ENCODE measurements at places on chromosomes 12 and 14. TPM values are rescaled to one million over a fixed set of nuclear protein-coding genes. Genes with fewer than 3 reads are reported as not detected.

DNA sequence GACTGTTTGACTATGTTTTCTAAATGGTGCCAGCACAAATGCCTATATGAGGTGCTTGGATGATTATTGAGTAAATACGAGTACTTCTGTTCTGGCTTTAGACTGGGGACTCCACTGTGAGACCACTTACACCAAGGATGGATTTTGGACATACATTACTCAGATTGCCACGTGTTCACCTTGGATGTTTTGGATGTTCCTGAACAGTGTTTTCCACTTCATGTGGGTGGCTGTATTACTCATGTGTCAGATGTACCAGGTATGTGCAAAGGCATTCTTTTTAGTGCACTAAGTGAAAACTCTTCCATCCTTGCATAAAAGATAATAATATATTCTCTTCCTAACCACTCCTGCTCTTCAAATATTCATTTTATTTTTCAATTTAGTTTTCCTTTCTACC is 30.7 kb downstream of the CSRP2 start:
- no peak overlapping the region for H3K4me3 ChIP-seq
- H3K36me3 ChIP-seq: no peaks in the 10 kb centered on the region
- no peak for DNase-seq
- no peak overlapping the region for H3K27ac ChIP-seq

Gene RARG
- total RNA-seq: 32.7 TPM

Gene INHBC
- not detected for total RNA-seq

DNA sequence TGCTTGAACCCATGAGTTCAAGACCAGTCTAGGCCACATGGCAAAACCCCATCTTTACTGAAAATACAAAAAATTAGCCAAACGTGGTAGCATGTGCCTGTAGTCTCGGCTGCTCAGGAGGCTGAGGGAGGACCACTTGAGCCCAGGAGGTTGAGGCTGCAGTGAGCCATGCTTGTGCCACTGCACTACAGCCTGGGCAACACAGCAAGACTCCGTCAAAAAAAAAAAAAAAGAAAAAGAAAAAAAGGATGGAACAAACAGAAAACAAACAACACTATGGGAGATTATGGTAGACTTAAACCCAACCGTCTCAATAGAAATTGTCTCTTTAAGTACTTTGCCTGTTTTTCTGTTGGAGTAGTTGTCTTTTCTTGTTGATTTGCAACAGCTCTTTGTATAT is 36.4 kb downstream of the PYM1 start:
- no peaks in the 10 kb centered on the region for H3K4me1 ChIP-seq
- no peak for DNase-seq
- H3K36me3 ChIP-seq: no peaks in the 10 kb centered on the region
- H3K27me3 ChIP-seq: no peaks in the 10 kb centered on the region
- H3K27ac ChIP-seq: no peak overlapping the region
- no peak overlapping the region for H3K4me3 ChIP-seq

Gene ANO4
- total RNA-seq: 0.32 TPM

Gene NTN4
- total RNA-seq: 60.9 TPM

GRCh38 chr14:41051801-41052200 is 554.9 kb upstream of the LRFN5 start:
- no peak overlapping the region for H3K27ac ChIP-seq
- no peak overlapping the region for H3K4me3 ChIP-seq
- DNase-seq: no peak
- H3K36me3 ChIP-seq: no peaks in the 10 kb centered on the region
- no peaks in the 10 kb centered on the region for H3K4me1 ChIP-seq
- H3K27me3 ChIP-seq: no peaks in the 10 kb centered on the region

DNA sequence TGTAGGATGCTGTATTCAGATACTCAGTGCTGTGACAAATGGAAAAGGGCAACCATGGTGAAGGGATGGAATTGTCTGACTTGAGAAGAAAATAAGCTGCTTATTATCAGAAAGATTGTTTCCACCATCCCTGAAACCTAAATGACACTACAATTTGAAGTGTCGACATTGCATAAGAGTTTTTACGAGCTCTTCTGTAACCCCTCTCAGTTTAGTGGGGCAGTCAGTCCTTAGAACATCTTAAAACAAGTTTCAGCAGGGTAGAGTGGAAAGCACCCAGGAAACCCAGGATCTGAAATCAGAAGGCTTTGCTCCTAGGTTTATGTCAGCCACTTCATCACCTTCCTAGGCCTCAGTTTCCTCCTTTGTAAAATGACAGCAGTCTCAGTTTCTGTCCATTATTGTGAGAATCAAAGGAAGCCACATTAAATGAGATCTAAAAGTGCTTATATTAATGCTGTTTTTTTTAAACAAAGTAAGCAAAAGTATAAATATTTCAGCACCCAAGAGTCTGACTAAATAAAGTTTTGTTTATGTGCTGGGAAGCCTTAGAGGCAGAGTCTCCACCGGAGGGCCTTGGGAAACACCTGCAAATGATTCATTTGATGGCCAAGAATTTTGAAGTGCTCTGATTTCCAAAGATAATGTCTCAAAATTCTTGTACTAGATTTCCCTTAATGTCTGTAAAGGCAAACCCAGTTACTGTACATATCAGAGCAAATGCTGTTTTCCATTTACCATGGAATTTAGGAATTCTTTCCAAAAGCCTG is 1.8 kb downstream of the IFT43 start:
- H3K27me3 ChIP-seq: no peaks in the 10 kb centered on the region
- H3K4me1 ChIP-seq: peaks cover 8% of the 10 kb centered on the region
- peak overlapping the region; percentile 34 for H3K27ac ChIP-seq

- H3K4me1 ChIP-seq: no peaks in the 10 kb centered on the region
- no peaks in the 10 kb centered on the region for H3K27me3 ChIP-seq
- no peak overlapping the region for H3K4me3 ChIP-seq
- H3K27ac ChIP-seq: no peak overlapping the region
- no peak for DNase-seq
Measured at GRCh38 chr14:103496776-103497175, 25.9 kb downstream of the CKB start.

GRCh38 chr12:5155866-5156265 is 112.2 kb downstream of the KCNA5 start:
- no peak overlapping the region for H3K4me3 ChIP-seq
- H3K27me3 ChIP-seq: no peaks in the 10 kb centered on the region
- no peaks in the 10 kb centered on the region for H3K4me1 ChIP-seq

DNA sequence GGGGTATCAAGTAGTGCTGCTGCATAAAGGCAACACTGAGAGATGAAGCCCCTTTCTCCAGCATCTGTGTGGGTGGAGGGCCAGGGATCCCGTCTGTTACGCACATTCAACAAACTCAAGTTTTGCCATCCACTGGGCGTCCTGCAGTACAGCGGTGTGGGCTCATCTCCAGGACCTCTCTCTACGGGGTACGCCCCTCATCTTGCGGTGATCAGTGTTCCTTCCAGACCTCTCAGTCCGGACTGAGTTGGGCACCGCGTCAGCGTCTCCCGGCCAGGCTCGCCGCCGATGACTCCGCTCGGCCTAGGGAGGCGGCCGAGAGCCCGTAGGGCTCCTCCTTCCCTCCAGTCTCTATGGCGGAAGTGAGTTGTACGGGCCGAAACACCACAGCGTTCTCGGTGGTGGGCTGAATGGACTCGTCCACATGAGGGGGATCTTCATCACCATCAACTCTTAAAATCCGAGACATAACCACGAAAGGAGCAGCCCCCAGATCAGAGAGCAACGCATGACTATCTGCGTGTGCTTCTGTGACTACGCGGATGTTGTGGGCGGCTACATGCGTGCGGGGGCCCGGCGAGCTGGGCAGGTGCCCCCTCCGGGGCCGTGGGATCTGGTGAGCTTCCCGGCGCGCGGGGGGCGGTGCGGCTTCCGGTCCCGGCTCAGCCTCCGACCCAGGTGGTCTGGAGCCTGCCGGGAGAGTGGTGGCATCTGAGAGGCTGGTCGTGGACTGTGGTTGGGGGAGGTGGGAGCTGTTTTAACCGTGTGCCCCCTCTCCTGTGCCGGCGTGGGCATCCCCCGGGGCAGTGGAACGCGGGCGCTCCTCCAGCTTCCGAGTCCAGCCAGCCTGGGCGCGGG is at the start of gene ATG101:
ATG101 (plus strand) TSS at position 652 of the 858 bp plus-strand sequence. CDS start 3,673 bp downstream, outside the sequence.
- peak; percentile 95 for DNase-seq
- H3K36me3 ChIP-seq: no peaks in the 10 kb centered on the region
- H3K27ac ChIP-seq: no peak within 1 kb of the TSS
- H3K4me1 ChIP-seq: peaks cover 2% of the 10 kb centered on the region
- peak within 1 kb of the TSS; percentile 82 for H3K4me3 ChIP-seq
- H3K27me3 ChIP-seq: no peaks in the 10 kb centered on the region

Gene NOVA1
- total RNA-seq: 13.8 TPM

DNA sequence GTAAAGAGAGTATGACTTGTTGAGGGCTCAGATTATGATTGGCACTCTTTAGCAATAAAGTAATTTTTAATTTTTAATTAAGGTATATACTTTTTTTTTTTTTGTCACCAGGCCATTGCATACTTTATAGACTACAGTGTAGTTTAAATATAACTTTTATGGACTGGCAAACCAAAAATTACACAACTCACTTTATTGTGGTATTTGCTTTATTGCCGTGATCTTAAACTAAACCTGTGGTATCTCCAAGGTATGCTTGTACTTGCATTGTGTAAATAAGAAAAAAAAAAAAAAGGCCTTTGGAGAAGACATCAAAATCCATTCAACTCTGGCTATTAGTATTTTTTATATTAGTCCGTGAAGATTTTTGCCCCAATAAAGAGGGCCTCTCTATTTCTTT is 646.7 kb upstream of the FOXG1 start:
- H3K4me1 ChIP-seq: no peaks in the 10 kb centered on the region
- H3K27me3 ChIP-seq: no peaks in the 10 kb centered on the region
- no peak for DNase-seq

GRCh38 chr12:97597031-97597751 is 134.6 kb downstream of the RMST start:
- DNase-seq: no peak
- no peak overlapping the region for H3K27ac ChIP-seq
- H3K36me3 ChIP-seq: no peaks in the 10 kb centered on the region
- no peaks in the 10 kb centered on the region for H3K4me1 ChIP-seq

Gene PTPRO
- 11.7 TPM for total RNA-seq

Gene TAS2R30
- total RNA-seq: 6.9 TPM

DNA sequence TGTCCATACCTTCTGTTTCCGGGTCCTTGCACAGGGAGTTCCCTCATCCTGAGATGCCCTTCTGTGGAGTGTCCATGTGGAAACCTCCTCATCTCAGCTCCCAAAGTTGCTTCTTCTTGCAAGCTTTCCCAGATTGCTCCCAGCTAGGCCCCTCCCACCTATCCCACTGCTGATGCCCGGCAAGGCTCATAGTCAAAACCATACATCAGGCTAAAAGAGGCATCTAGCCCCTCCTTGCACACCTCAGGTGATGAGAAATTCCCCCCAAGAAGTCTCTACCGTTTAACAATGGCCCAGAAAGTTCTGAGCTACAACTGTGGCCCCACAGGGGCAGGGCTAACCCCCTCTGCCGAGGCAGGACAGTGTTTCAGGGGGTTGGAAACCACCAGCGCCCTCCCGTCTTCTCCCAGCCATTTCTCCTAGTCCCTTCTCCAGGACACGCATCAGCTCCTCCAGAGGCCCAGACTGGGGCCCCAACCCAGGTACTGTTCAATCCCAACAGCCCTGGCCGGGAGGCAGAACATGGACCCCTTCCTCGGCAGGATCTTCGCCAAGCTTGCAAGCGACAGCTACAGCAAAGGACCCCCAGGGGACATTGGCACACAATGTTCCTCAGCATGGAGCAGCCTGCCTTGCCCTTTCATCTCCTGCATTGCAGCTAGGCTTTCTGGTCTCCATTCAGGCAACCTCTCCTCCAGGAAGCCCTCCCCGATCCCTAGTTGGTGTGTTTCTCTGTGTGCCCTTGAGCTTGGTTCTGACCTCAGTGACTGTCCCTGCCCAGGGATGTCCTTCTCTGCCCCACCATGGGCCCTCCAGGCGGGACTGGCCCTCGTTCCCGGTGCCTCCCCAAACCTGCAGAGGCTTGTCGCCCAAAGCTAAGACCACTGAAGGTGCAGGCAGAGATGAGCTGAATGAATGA is 4.5 kb upstream of the BEGAIN start:
- H3K27ac ChIP-seq: no peak overlapping the region
- DNase-seq: peak; percentile 44
- no peaks in the 10 kb centered on the region for H3K4me1 ChIP-seq
- no peak overlapping the region for H3K4me3 ChIP-seq
- H3K36me3 ChIP-seq: no peaks in the 10 kb centered on the region

- H3K27me3 ChIP-seq: no peaks in the 10 kb centered on the region
- H3K27ac ChIP-seq: no peak overlapping the region
- H3K4me1 ChIP-seq: no peaks in the 10 kb centered on the region
- H3K36me3 ChIP-seq: no peaks in the 10 kb centered on the region
- no peak overlapping the region for H3K4me3 ChIP-seq
- DNase-seq: no peak
Measured at GRCh38 chr14:78154827-78155226, 15.3 kb upstream of the NRXN3 start.

DNA sequence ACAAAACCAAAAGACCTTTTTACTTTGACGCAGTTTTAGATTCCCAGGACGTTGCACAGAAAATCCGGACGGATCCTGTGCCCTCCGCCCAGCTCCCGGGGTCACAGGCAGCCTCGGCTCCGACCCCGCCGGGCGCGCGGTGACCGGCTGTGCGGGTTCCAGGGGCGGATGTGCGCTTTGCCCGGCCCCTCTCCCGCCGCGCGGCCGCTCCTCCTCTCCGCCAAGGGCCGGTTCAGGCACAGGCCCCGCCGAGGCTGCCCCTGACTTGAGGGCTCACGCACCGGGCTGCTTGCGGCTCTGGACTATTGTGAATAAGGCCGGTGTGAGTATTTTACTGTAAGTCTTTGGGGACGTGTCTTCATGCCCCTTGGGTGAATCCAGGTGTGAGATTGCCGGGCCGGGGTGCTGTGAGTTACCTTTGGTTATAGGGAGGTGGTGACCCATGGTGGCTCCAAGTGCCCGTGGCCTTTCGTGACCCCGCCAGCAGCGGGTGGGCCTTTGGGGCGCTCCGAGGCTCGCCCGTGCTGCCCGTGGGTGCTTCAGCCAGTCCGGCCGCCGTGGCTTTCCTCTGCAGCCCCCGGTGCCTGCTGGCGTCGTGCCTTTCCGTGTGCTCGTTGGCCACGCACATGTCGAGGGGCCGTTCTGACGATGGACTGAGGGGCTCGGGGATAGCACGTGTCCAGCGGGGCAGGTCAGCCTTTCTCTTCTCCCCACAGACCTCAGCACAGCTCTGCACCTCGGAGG is 45.9 kb downstream of the NOC4L start:
- H3K4me3 ChIP-seq: no peak overlapping the region
- no peaks in the 10 kb centered on the region for H3K36me3 ChIP-seq
- no peak overlapping the region for H3K27ac ChIP-seq

- H3K4me3 ChIP-seq: no peak overlapping the region
- DNase-seq: no peak
- H3K4me1 ChIP-seq: no peaks in the 10 kb centered on the region
Measured at GRCh38 chr14:70666361-70666686, 24.6 kb downstream of the TTC9 start.

- no peaks in the 10 kb centered on the region for H3K4me1 ChIP-seq
- DNase-seq: peak; percentile 57
- H3K36me3 ChIP-seq: peaks cover 5% of the 10 kb centered on the region
- H3K4me3 ChIP-seq: no peak overlapping the region
Measured at GRCh38 chr12:54282949-54283593, 2.5 kb downstream of the HNRNPA1 start.

GRCh38 chr14:105085766-105086165 is 20.5 kb upstream of the GPR132 start:
- H3K27ac ChIP-seq: no peak overlapping the region
- no peaks in the 10 kb centered on the region for H3K27me3 ChIP-seq
- peak; percentile 51 for DNase-seq
- H3K4me1 ChIP-seq: no peaks in the 10 kb centered on the region

Gene ACOT6
- total RNA-seq: not detected

Gene CCDC177
- total RNA-seq: not detected
